ENCODE measurements at places on chromosomes 12 and 14.

- peak; percentile 5 for DNase-seq
Observed at GRCh38 chr14:106843951-106844483, 1317.6 kb downstream of the TMEM121 start.

DNA sequence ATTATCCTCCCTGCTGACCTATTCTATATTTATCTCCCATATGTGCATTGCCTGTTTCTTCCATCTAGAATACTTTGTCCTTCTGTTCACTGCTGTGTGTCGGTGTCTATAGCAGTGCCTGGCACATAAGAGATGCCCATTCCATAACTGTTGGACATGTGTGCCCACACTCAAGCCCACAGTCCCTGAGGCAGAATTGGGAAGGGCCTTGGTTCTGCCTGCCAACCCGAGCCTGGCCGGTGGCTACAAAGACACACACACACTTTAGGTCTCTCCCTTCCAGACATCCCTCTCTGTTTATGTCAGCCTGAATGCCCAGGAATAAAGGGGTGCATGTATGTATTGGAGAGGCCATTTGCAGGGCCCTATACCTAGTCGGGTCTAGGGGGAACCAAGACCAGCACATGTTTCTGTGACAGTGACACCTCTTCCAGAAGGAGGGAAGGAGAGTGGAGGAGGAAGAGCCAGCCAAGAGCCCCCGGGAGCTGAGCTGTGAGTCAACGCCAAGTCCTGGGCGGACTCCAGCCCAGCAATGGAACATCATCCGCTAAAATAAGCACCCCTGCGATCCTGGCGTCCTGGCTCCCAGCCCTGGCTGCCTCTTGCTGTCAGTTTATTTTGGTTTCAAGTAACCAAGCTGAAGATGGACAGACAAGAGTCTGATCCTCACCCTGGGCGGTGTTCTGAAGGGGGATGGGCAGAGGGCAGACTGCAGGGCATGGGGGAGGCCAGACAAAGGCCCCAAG is 4.3 kb upstream of the ASB2 start:
- DNase-seq = peak; percentile 29

GRCh38 chr14:56998728-56999127 is 188.4 kb upstream of the OTX2 start:
- DNase-seq = no peak

- DNase-seq = no peak
Observed at GRCh38 chr14:103052407-103052806, 4.9 kb downstream of the CDC42BPB start.

- DNase-seq = no peak
Observed at GRCh38 chr14:88049936-88050335, 45.0 kb downstream of the GPR65 start.

GRCh38 chr12:81542065-81543010 is 216.8 kb downstream of the PPFIA2 start:
- DNase-seq = no peak

- no peak for DNase-seq
Observed at GRCh38 chr12:66345212-66345611, 42.9 kb downstream of the HELB start.

DNA sequence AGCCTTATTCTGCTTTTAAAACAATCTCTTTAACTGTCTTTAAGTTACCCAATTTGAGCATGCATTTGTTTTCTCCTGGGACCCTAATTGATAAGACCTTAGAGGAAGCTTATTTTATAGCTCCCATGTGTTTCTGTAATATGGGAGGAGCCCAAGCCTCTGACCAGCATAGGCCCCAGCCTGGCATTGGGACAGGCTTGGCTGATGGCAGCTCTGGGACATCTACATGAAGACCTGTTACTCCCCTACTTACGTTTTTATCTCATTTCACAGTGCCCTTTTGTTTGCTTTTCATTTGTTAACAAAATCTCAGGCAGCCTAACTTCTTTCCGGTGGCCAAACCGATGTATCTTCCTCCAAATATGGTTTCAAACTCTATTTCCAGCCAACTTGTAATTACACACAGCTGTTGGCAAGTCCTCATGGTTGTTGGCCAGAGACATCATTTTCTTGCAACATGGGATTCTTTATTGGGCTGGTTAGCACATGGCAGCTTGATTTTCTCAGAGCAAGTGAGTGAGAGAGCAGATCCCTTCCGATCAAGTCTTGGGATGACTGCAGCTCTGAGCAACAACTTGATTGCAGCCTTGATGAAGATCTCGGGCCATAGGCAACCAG is 1117.5 kb downstream of the AACS start:
- DNase-seq = peak; percentile 38

GRCh38 chr14:101733211-101733610 is 28.3 kb upstream of the PPP2R5C start:
- DNase-seq = peak; percentile 78

- DNase-seq = no peak
Observed at GRCh38 chr12:91654087-91654486, 471.5 kb upstream of the DCN start.

DNA sequence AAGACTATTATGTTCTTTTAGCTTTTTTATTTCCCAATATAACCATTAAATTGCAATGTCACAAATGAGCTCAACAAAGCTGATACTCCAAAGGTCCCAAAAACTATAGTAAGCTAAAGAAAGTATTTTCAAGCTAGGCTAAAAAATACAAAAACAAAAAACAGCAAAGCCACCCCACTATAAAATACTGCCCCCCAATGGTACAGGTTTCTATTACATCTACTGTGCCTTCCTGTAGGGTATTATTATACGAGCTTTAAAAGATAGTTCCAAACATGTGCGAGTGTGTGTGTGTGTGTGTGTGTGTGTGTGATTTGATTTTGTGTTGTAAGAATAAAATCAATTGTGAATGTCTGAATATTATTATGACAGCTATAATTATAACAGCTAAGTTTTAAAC is 1.1 kb downstream of the IFNG start:
- DNase-seq = peak; percentile 28

DNA sequence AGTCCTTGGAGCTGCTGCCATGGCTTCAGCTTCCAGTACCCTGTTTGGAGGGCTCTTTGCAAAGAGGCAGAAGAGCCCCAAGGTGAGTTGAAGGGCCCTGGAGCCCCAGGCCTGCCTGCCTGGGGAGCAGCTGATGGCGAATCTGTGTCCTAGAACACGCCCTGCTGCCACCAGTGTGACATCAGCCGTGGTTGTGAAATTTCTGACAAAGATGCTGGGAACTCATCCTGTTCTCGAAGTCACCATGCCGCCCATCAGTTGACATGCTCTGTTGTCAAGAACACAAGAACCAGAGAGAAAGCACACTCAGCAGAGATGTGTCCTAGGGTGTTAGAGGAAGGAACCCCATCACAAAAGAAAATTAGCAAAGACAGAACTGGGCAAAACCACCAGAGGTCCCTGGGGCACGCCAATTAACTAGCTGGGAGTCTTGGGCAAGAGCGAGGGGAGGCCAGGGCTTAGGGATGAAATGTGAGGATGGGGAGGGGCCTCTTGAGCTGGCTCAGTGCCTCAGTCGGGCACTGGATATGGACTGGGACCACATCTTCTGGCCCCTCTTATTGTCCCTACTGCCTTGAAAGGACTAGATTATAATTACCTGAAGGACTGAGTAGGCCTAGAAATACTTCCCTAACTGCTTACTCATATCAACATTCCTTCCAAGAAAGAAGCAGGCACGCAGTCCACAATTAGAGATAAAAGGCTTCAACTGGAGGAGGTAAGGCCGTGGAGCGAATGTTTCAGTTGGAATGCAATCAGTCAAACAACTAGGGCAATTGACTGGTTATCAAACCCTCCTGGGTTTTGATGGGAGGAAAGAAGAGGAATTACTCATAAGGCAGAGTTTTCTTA is 163.1 kb downstream of the CACNA1C start:
- DNase-seq = peak; percentile 31

- DNase-seq = no peak
Observed at GRCh38 chr12:132415327-132416120, 74.4 kb upstream of the FBRSL1 start.

- no peak for DNase-seq
Observed at GRCh38 chr14:77022236-77022852, 6.2 kb downstream of the IRF2BPL start.

DNA sequence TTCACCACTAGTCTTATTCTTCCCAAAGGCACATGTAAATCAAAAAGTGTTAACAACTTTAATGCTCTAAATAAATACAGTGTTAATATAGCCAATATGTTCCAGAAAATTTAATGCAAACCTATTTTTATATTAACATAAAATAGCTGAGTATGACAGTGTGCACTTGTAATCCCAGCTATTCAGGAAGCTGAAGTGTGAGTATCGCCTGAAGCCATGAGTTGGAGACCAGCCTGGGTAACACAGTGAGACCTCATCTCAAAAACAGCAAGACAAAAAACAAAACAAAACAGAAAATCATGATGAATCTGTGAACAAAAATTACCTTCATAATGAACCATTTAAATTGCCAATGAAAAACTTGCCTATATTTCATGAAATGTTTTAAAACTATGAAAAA is 798.9 kb downstream of the SLC6A15 start:
- DNase-seq = no peak

DNA sequence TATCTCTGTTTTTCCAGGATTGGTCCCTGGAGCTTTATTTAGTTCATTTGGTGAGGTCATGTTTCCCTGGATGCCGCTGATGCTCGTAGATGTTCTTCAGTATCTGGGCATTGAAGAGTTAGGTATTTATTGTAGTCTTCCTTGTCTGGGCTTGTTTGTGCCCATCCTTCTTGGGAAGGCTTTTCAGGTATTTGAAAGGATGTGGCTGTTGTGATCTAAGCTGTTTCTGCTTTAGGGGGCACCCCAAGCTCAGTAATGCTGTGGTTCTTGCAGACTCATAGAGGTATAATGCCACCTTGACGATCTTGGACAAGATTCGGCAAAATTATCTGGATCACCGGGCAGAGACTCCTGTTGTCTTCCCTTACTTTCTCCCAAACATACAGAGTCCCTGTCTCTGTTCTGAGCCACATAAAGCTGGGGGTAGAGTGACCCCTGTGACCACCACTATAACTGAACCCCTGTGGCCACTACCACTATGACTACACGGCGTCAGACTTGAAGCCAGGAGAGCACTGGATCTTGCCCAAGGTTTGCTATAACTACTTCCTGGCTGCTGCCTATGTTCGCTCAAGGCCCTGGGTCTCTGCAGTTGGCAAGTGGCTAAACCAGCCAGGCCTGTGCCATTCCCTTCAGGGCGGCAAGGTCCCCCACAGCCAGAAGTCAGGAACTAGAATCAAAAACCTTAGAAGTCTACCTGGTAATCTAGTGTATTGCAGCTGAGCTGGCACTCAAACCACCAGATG is 40.9 kb downstream of the FGD4 start:
- DNase-seq = no peak

DNA sequence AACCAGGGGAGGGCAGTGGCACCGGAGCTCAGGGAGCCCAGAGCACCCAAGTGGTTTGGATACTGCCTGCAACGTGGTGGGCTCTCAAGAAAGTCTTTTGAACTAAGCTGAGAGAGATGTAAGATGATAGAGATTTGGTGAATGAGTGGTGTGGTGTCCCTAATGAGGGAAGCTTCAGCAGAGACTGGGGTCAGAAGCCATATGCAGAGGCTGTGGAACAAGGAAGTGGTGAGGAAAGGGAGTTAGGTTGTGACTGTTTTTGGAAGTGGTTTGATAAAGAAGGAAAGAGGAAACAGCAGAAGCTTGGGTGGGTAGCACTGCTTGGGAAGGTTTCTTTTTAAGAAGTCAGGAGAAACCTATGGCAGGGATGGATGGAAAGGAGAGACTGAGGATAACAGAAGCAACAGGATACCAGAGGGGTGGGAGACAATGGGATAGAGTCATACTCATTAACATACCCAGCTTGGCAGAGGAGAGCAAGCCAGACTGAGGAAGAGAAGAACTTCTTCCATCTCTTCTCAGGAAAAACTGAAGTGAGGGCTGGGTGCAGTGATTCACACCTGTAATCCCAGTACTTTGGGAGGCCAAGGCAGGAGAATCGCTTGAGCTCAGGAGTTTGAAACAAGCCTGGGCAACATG is 24.1 kb downstream of the SLC4A8 start:
- no peak for DNase-seq

- no peak for DNase-seq
Observed at GRCh38 chr14:87030197-87030596, 962.8 kb downstream of the GALC start.

DNA sequence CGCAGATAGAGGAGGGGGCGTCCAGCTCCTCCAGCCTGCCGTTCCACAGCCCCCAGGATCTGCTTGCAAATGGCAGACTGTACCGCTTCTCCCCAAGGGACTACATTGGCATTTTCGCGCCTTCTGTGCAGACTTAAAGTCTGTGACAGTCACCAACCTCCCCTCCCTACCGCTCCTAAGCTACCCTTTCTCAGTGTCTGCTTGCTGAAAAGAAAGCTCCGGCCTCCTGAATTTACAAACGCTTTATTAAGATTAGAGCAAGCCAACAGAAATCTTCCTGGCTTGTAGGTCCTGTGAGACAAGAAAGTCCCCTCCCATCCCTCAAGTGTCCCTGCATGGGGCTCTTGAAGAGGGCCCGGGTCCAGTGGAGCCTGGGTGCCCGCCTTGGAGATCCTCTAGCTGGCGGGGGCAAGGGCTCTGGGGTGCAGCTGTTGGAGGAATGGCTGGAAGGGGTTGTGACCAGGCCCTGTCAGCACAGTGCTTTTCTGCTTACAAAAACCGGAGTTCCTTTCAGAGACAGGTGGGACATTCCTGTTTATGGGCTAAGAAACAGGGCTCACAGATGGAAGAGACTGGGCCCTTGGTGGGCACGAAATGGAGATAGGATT is 2.8 kb upstream of the DLK1 start:
- no peak for DNase-seq

GRCh38 chr12:5063149-5063548 is 19.5 kb downstream of the KCNA5 start:
- no peak for DNase-seq

DNA sequence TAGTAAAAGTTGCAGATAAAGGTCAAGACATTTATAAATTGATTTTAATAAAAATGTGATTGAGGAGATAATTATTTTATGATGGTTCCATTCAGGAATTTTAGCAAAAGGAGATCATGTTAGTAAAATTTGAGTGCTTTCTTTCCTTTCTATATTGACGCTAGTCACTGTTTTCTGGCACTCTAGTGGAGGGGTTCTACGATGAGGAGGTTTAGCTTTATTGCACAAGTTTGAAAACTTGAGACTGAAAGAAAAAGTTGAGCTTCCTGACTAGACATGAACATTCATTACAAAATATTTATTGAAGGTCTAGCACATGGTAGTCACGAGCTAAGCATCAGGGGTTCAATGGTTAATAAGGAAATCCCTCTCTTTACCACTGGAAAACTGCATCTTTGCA is 336.1 kb downstream of the SNAPC1 start:
- DNase-seq = no peak

- no peak for DNase-seq
Observed at GRCh38 chr12:68291396-68292036, 38.1 kb upstream of the IL22 start.

GRCh38 chr12:130669205-130669557 is 46.9 kb downstream of the RIMBP2 start:
- no peak for DNase-seq

GRCh38 chr14:61107869-61108493 is 126.9 kb downstream of the SLC38A6 start:
- DNase-seq = no peak

DNA sequence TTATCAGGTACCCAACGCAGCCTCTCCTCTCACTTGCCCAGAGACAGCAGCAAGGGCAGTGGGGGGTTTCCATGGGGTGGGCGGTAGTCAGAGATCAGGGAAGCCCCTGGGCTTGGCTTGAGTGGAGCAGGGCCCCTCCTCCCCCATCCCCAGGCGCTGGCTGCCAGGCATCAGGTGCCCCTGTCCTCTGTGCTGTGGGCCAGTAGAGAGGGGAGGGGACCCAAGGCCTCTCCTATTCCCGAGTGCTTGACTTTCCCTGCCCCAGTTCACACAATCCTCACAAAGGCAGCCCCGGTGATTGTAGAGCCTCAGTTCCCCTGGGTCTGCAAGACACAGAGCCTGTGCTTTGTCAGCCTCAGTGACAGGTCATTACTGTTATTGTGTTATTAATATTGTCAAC is 57.7 kb downstream of the MVK start:
- no peak for DNase-seq
